ENCODE measurements at places on chromosomes 6 and 20. TPM values are rescaled to one million over a fixed set of nuclear protein-coding genes. Genes with fewer than 3 reads are reported as not detected.
A peak's percentile ranks its signal among the peaks of the same experiment; 100 is the strongest.

Gene VIP
- total RNA-seq, result 0.65 TPM

Gene HDGFL1
- total RNA-seq, result not detected

Gene OOEP
- under 0.01 TPM for total RNA-seq

Gene SLC17A3
- total RNA-seq, result not detected

Gene SIM1
- not detected for total RNA-seq

Gene FAM83B
- not detected for total RNA-seq

Gene NKX2-4
- not detected for total RNA-seq

- no peak for DNase-seq
These were observed 7.1 kb upstream of the DST start for GRCh38 chr6:56649782-56650181.

DNA sequence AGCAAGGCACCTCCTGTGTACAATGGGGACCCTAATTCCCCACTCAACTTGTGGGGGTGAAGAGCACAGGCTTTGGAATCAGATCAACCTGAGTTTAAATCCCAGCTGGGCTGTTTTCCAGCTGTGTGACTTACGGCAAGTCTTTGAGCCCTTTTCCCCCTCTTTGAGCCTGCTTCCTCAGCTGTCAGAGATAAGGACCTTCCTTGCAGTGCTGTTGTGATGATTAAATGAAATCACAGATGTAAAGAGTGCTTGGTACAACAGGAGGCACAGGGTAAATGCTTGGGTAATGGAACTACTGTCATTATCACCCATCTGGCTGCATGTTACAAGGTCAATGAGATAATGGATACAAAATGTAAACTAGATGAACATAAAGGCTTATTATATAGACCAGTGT lies 3.2 kb downstream of the SNX21 start:
- no peak for DNase-seq

GRCh38 chr6:139240161-139241010 lies 51.4 kb downstream of the TXLNB start:
- peak; percentile 87 for DNase-seq

- DNase-seq, result no peak
These were observed 169.6 kb downstream of the MTHFD1L start for GRCh38 chr6:151034825-151035781.

DNA sequence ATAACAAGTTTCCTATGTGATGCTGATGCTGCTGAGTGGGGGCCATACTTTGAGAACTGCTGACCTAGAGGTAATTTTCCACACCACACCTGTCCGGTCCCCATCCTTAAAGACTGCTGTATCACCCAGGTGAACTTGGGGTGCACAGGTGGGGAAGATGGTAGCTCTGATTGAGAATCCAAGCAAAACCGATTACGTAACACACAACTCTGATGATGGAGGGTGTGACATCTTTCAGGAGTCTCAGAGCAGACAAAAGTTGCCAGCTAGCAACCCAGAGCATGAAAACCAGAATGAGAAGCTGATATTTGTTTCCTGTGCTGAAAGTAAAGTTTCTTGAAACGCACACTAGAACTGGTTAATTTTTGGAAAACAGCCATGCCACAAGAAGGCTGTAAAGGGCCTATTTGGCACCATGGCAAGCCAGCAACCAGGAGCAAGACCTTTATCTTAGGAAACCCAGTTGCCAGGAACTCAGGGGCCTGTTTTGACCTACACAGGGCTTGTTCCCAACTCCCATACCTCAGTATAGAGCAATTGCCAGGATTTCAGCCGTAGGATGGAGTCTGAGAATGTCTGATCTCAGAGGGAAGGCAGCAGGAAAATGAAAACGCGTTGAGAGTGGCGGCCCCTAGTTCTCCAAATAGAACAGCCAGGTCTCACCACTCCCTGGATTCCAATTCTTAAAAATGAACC lies 21.6 kb upstream of the TBC1D7 start:
- no peak for DNase-seq

- no peak for DNase-seq
These were observed 21.9 kb upstream of the PTPN1 start for GRCh38 chr20:50488236-50488806.

DNA sequence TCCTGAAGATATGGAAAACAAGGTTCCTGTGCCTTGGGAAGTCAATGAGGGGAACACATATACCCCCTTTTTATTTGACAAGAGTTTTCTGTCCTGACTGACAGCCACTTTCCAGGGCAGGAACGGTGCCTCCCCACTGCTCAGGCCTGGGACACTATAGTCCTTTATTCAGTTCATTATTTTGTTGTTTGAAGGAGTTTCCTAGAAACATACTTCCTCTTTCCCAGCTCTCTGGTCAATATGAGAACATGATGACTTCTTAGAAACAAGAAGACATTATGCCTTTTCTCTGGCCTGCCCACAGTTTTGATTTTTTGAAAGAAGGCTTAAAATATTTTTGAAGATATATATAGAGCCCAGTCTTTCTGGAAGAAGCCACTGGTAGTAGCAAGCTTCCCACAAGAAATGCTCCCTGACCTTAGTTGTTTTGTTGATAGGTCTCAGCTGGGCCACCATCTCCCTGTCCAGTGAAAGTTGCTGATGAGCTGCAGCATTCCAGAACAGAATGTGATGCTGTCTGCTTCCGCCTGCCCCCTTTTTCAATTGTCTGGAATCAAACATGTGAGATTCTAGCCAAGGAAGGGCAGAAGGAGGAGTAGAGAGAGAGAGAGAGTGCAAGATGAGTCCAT lies 350.0 kb upstream of the PRND start:
- DNase-seq, result peak; percentile 3

DNA sequence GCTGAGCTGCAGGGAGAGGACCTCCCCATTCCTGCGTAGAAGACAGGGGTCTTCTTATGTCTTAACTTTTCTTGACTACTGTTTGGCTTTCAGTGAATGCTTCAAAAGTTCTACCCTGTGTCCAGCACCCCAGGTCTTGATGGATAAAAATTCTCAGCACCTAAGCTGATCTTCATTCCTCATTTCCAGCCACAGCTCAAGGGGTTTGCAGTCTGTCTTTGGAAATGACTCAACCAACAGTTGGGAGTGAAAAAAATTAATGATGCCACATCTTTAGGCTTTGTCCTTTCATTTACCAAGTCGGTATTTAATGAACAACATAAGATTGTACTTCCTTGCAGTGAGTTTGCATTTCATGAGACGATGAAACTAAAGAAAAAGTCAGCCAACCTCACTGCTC lies 40.3 kb downstream of the PRDM1 start:
- DNase-seq, result no peak

DNA sequence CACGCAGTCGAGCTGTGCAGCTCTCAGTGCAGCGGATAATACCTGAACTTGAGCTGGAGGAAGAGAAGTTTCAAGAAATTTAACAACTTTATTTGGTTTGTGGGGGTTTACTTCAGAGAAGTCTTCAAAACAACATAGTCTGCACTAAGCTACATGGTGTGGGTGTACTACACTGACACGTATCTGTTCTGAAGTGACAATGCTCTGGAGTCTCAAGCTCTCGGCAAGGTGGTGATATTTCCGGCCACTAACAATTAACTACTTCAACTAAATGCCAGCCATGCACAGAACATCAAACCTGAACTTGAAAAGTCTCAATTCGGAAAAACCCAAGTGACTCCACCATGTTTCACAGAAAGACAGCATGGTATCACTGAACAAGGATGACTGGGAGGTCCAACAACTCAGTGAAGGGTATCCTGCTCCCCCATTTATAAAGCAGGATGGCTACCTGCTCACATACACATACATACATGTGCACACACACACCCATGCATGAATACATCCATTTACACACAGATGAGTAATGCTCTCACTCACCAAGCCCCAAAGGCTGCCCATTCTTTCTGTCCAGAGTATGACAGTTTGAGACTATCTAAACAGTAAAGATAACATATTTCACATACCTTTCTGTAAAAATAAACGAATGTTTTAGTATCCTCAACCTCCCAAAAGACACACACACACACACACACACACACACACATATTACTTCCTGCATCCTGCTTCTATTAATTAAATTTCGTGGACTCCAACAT lies 15.4 kb upstream of the ANKRD60 start:
- no peak for DNase-seq

DNA sequence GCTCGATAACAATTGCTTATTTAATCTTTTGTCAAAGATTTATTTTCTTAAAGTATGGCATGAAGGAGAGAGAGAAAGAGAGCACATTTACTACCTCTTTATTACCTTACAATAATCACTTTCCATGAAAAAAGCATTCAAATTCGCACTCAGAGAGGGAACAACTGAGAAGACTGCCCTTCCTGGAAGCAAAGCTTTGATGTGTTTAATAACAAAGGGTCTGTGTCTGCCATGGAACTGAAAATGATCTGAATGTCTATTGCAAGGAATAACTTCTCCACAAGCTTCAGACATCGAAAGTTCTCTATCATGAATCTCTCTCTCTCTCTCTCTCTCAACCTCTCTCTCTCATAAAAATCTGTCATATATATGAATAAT lies 308.9 kb downstream of the HDGFL1 start:
- peak; percentile 20 for DNase-seq

DNA sequence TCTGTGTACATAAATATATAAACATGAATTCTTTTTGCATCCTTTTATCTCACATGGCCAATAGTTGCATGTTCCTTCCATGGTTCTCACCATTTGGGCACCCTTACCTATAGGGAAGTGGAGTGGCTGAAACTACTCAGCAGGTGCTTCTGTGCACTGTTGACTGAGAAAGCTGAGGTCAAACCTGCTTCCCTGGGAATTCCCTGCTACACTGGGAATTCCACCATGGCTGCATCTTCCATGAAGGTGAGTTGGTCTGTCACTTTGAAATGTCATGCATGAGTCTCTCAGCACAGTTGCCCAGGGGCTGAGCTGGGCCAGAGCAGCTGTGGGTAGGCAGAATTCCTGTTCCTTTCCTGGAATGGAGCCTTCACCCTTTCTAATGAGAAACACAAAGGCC lies 193.8 kb upstream of the PRSS16 start:
- no peak for DNase-seq

DNA sequence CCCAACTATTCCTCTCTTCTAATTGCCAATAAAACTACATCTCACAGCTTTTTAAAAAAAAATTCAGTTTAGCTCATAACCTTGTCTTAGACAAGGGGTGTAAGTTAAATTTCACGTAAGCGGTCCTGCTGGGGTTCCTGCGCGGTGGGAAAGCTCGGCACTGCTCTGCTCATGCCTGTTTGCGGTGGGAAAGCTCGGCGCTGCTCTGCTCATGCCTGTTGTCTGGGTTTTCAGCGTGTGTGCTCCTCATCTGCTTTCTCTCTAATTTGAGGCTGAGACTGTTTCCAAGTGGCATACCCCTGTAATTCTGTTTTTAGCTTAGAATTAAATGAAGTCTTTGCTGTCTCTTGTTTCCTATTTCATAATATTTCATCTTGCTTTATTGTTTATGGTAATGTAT lies 18.6 kb downstream of the ARID1B start:
- no peak for DNase-seq

DNA sequence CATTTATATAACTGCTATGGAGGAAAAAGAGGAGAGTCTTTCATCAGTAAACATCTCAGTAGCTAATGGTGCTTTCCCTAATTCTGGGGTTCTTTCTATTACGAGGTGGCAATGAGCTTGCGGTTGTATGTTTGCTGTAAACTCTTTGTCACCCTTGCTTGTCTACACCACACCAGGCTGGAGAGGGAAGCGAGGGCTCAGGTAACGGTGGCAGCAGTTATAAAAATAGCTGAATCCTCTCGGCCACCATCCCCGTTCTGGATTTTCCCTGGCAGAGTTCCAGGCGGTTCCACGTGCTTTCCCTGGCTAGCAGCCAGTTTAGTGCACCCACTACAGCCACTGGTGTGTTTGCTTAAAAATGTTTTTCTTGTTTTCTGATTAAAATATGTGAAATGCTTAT lies 39.0 kb downstream of the MAS1 start:
- peak; percentile 30 for DNase-seq

DNA sequence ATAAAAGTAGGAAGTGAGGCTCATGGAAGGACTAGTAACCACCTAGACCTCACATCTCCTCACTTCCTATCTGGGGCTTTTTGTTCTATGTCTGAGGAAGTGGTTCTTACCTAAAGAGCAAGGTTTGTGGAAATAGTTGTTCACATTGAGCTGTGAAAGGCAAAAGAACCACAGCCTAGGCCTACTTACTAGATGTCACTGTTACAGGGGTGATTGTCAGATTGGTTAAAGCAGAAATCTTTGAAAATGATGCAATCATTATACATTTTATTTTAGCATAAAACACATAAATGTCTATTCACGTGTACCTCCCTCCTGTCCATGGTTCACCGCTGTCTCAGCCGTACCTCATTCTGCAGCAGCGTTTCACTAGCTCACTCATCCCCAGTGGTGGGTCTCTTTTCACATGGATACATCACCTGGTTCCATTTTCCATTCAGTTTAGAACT lies 268.8 kb downstream of the TMEM242 start:
- no peak for DNase-seq

DNA sequence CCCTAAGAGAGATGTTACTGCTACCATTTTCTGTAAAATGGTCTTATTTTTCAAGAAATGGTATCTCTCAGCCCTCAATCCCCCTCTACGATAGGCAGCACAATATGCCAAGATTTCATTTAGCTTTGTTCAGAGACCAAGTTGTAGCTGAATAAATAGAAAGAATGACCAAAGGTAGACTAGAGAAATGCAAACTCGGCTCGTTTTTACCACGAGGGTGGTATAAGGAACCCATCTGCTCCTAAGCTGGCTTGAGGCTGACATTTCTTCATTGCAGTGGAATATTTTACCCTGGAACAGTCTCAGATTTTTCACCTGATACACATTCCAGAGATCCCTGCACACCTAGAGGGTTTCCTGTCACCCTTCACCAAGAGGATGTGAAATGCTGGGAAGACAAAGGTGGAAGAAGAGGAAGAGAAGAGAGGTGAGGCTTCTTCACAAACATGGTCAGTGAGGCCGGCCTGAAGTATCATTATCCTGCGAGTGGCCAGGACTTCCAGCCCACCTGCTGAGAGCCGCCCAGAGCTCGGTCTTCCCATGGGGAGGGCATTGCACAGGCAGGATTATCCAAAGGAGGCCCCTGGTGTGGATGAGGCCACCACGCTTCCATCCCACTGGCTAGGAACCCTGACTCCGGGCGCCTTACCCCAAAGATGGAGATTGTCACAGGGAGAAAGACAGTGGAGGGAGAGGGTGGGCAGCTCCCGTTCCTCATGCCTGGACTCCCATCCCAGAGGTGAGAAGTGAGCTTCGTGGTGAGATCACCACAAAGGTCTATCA lies 57.1 kb upstream of the AFDN start:
- no peak for DNase-seq

DNA sequence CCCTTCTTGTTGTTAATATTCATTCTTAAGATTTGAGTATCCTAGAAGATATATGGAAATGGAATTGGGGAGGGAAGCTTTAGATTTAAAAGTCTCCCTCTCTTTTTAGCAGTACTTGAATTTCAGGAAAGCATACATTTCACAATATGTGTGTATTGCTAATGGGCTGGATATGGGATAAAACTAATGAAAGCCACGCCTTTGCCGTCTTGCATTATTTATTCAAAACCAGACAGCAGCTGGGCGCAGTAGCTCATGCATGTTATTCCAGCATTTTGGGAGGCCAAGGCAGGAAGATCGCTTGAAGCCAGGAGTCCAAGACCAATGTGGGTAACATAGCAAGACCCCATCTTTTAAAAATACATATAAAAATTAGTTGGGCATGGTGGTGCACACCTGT lies 121.6 kb upstream of the TIAM2 start:
- no peak for DNase-seq

All from lung microvascular endothelial cell (primary cell).